ENCODE measurements at places on chromosomes 4 and X. TPM values are rescaled to one million over a fixed set of nuclear protein-coding genes. Genes with fewer than 3 reads are reported as not detected.

Gene GASK1B
- total RNA-seq = 461 TPM

Gene MEPE
- total RNA-seq = not detected

Gene TLR7
- total RNA-seq = 3.3 TPM

Gene XAGE1A
- total RNA-seq = not detected

Gene CT45A10
- not detected for total RNA-seq

Gene DKK2
- 1.2 TPM for total RNA-seq

Gene GAGE12H
- not detected for total RNA-seq

Gene ITIH6
- total RNA-seq = not detected

Gene CLCN4
- total RNA-seq = 3.7 TPM

Gene CFAP299
- total RNA-seq = not detected

Gene TCEAL7
- total RNA-seq = 2.4 TPM

Gene PPID
- total RNA-seq = 24.7 TPM

Gene MAGEA1
- not detected for total RNA-seq

Gene FGB
- 4.8 TPM for total RNA-seq

Gene OPN1LW
- total RNA-seq = not detected

Gene ATP1B4
- total RNA-seq = not detected

Gene SLC10A4
- total RNA-seq = not detected

Gene ABCG2
- total RNA-seq = 16.9 TPM

Gene VAMP7
- total RNA-seq = 32.9 TPM

Gene ATP10D
- total RNA-seq = 39.2 TPM

Gene VSIG4
- total RNA-seq = 609 TPM

Gene TENM3
- 53.3 TPM for total RNA-seq

Gene EGFL6
- total RNA-seq = not detected

Gene FAM9B
- total RNA-seq = not detected

Gene SAGE1
- total RNA-seq = not detected

Gene ARR3
- total RNA-seq = not detected

Gene SFRP2
- total RNA-seq = 0.81 TPM

Gene CASP6
- 7.3 TPM for total RNA-seq

Gene KIAA1210
- total RNA-seq = 0.61 TPM

Gene PARM1
- 88.0 TPM for total RNA-seq

Gene SLIT2
- 57.1 TPM for total RNA-seq

Gene AMER1
- 4.7 TPM for total RNA-seq

Gene RNF150
- total RNA-seq = 68.2 TPM

All from adrenal gland (tissue), 19 donors.